PC-3 (cell line): ENCODE measurements at places on chromosomes 4 and X.
A peak's percentile ranks its signal among the peaks of the same experiment; 100 is the strongest.

DNA sequence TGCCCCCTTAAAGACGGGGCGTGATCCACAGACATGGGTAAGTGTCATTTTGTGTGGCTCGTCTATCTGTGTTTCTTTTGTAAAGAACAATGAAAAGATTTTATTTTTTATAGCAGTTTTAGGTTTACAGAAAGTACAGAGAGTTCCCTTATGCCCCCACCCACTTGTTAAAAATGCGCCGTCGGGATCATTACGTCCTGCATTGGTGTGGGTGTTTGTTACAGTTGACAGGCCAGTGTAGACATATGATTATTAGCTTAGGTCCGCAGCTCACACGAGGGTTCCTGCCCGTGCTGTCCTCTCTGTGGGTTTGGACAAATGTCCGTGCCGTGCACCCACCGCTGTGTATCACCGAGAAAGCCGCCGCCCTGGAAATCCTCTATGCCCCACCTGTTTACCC, 50.5 kb downstream of the RGS12 start:
- DNase-seq: no peak

- no peak for DNase-seq
These were observed 153.9 kb downstream of the CCNG2 start for GRCh38 chr4:77310931-77311330.

- DNase-seq: no peak
These were observed 144.7 kb downstream of the ZAR1 start for GRCh38 chr4:48634688-48635308.

DNA sequence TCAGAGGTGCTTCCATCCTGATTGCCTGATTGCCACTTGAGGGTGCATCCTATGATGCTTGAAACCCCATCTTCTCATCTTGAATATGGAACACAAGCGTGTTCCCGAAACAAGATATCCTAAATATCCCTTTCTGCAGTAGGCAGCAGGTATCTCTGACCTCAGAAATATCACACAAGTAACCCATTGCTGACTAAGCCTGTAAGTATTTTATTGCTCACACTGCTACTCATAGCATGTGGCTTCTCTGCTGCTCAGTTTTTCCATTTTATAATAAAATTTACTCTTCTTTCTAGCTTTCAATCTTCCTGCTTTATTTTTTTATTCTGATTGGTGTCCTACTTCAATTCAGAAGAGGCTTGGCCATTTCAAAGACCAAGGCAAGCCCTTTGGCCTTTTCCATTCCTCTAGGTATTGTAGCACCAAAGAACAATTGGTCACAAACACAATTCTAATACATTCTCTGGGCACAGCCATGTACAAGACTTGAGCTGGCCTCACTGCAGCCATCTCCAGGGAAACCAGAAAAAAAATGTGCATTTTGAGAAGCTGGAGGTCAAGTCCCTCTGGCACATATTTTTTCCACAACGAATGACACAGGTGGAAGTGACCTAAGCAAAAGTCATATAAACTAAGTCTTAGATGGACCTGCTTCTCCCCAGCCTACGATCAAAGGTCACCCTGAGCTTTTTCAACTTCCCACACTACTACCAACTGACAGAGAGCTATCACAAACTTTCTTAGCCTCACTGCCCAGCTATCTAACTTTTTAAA, 107.0 kb downstream of the OR13H1 start:
- peak; percentile 68 for DNase-seq

DNA sequence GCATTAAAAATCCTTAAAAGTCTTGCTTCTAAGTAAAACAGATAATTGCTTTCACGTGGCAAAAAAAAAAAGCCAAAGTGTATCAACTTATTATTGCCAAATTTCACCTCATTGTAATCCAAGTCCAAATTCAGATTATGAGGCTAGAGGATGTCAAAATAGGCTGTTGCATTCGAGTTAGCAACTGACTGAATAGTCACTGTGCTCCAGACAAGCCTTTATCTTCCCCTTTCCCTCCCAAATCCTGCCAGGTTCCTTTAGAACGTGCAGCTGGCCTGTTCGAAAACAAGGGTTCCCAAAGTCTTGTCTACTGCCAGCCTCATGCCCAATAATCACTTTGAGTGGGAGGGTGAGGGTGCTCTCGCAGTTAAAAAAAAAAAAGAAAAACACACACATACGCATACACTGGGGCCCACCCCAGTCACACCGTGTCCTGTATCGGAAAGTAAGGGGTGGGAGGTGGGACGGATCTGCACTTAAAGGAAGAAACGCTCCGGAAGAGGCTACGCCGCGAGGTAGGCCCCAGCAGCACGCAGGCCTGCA, 603 bp downstream of the MAD2L1 start:
- peak; percentile 33 for DNase-seq

DNA sequence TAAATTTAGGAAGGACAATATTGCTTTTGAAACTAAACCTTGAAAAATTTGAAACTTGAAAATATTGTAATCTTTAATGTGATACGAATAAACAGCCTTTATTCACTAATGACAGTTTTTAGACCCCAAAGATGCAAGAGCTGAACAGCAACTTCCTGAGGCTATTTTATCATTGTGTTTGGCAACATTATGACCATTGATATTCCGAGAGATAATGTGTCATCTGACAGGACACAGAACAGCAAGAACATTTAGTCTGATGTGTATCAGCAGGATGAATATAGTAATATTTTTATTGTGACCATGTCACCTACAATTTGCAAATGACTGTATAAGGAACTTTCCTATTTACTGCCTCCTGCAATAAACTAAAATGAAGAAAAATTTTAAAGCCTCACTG, 316.0 kb downstream of the ADAM29 start:
- DNase-seq: no peak
